DMS79 treated with DMSO at 0.1 percent for 48 hours (cell line): ENCODE measurements at places on chromosomes 5 and 9.
A peak's percentile ranks its signal among the peaks of the same experiment; 100 is the strongest.

- DNase-seq, result no peak
These were observed 14.8 kb downstream of the LVRN start for GRCh38 chr5:115977096-115977495.

GRCh38 chr5:80507663-80508062 is 19.8 kb downstream of the FAM151B start:
- DNase-seq, result no peak

DNA sequence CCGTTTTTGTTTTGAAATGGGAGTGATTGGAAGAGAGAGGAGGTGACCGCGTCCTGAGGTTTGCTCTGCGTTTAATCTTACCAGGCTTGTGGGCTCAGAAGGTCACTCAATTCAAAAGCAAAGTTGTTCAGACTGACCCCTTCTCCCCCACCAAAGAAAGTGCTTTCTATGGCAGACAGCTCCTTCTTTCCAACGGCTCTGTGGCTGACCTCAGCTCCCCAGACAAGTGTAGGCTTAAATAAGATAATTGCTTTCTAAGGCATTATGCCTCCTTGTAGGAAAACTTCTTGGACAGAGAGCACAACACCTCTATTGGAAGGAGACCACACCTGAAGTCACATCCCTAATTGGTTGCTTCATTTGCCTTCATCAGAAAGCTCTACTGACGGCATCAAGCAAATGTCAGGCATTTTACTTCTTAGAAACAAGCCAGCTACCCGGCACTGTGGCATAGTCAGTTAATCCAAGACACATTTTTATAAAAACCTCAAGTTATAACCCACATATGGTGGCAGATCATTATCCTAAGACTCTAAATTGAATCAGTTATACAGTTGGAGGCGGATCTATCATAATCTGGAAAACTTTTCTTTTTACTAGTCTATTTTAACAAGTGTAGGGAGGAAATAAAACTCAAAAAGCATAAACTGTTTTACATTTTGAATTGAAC is 94.9 kb downstream of the TMEM174 start:
- no peak for DNase-seq

DNA sequence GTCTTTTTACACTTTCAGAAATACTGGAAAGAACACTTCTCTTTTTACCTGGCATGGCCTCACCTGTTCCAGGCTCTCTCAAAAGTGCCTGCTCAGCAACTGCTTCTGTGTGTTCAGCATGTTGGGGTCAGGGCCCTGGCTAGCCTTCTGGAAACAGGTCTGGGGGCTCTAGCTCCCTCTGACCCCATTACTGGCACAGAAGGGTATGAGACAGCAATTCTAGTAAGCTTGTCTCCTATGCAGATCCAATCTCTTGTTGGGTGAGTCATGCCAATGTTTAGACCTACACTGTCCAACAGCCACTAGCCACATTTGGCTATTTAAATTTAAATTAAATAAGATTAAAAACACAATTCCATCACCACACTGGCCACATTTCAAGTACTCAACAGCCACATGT is 80.8 kb downstream of the MAPKAP1 start:
- DNase-seq, result no peak

DNA sequence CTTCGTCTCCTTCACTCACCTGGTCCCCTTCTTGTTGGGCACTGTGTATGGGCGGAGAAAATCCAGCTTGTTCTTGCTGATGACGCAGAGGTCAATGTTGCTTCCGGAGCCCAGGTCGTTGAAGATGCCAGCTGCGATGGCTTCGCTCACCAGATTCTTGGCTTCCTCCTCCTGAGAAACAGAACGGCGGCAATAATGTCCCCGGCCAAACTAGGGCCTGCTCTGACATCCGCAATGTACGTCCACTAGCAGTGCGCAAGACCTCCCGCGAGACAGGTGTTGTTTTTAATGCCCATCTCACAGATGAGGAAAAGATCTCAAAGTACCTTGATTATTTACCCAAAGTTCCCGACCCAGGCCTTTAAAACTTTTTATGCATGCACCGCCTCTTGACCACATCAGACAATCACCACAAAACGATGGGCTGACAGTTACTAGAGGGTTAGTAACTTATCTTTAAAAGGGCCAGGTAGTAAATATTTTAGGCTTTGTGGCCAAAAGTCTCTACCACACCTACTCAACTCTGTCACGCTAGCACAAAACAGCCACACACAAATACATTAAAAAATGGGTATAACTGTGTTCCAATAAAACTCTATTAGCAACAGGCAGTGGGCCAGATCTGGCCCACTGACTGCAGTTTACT is 58.4 kb downstream of the PSMB7 start:
- DNase-seq, result no peak

GRCh38 chr9:138022121-138022741 is 144.6 kb downstream of the CACNA1B start:
- peak; percentile 82 for DNase-seq
